ENCODE measurements at places on chromosomes 7 and 10.

GRCh38 chr7:143286522-143286890 is 1.6 kb upstream of the CASP2 start:
- DNase-seq: no peak

DNA sequence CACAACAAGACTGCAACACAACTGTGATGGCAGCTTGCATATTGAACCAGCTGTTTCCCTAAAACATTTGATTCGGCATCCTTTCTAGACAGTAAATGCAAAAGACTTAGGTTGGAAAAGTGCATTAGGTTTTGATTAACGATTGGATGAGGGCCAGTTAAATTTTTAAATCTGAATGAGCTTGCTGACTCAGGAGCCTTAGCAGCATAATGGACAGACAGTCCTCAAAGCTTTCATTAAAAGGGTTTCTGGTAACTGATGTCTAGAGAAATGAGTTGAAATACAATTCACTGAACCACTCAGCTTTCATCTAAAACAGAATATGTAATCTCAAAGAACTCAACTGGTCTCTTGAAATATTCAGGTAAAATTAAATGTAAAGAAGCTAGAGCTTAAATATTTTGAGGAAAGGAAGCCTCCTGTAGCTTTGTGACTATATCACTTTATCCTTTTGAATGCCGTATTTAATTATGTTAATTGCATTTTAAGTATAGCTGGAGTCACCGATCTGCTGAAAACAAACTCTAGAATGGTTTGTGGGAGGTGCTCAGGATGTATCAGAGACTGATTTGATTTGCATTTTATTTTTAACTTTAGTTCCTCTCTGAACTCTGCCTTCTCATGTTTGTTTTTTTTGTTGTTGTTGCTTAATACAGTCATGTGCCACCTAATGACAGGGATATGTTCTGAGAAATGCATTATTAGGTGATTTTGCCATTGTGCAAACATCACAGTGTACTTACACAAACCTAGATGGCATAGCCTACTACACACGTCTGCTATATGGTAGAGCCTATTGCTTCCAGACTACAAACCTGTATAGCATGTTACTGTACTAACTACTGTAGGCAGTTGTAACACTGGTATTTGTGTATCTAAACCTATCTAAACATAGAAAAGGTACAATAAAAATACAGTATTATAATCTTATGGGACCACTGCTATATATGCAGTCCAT is 29.2 kb upstream of the ATRNL1 start:
- DNase-seq: no peak

DNA sequence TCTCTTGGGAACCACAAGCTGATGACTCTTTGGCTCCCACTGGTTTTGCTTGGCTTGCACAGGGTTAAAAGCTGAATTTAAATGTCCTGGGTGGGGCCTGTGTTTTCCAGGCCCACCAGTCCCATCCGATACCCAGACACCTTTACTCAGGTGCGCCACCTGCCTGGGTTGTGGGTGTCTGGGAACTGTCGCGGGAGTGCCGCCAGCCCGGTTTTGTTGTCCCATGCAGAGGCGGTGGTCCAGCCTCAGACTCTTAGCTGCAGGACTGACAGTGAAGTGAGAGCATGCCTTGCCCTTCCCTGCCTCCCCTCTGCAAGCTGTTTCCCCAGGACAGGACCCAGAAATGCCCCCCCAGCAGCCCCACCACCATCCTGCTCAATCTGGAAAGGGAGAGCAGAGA is 255.6 kb upstream of the ZNF32 start:
- DNase-seq: no peak

GRCh38 chr7:46288861-46289260 is 367.8 kb upstream of the IGFBP3 start:
- DNase-seq: no peak

DNA sequence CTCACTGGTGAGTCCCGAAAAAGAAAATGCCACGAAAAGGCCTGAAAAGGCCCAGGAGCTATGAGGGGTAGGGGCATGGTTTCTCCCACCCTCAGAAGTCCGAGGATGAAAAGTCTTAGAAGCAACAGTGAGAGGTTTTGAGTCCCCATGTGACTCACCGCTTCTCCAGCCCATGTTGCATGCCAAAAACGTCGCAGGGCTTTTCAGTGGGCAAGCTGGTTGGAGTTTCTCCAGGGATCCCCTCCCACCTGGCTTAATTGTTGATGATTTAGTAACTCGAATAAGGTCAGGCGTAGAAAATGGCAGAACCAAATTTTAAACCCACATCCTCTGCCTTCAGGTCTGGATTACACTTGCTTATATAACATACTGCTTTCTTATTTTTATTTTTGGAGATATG is 96.3 kb upstream of the ARMC3 start:
- DNase-seq: no peak

DNA sequence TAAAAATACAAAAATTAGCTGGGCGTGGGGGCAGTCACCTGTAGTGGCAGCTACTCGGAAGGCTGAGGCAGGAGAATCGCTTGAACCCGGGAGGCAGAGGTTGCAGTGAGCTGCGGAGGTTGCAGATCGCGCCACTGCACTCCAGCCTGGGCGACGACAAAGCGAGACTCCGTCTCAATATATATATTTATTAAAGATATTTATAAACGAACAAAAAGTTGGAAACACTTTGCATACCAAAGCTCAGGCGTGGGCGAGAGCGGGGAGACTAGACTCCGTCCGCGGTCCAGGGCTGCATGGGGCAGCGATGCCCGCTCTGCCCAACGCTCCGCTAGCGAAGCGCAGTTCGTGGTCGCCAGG is 7.9 kb upstream of the CRYGN start:
- no peak for DNase-seq

DNA sequence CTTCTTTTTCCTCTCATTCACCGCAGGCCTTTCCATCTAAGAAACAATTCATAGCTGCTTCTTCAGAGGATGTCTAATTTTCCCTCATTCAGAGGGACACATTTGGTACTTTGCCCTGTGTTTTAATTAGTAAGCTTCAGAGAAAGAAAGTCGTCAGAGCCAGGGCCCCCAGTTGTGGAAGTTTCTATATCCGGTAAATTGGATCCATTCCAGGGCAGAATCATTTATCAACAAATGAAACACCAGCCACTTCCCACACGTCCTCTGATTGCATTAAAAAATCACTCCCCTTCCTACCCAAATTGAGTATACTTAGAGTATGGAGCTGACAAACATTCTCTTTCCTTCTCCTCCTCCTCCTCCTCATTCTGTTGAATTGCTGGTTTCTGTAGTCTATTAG is 205.8 kb upstream of the HDAC9 start:
- DNase-seq: no peak

DNA sequence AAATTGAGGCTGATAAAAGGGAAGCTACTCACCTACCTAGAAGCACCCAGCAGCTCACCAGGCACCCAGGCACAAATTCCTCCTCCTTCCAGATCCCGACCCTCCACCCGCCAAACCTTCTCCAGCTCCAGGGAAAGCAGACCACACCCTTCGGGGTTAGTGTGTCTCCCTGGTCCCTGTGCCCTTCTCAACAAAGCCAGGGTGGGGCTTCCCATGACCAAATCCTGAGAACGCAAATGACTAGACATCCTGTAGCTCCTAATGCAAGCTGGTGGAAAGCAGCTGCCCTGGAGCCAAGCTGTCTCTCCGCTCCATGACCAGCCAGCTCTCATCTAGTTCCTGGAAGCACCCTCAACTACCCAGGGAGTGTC is 4.4 kb downstream of the TBX20 start:
- no peak for DNase-seq

DNA sequence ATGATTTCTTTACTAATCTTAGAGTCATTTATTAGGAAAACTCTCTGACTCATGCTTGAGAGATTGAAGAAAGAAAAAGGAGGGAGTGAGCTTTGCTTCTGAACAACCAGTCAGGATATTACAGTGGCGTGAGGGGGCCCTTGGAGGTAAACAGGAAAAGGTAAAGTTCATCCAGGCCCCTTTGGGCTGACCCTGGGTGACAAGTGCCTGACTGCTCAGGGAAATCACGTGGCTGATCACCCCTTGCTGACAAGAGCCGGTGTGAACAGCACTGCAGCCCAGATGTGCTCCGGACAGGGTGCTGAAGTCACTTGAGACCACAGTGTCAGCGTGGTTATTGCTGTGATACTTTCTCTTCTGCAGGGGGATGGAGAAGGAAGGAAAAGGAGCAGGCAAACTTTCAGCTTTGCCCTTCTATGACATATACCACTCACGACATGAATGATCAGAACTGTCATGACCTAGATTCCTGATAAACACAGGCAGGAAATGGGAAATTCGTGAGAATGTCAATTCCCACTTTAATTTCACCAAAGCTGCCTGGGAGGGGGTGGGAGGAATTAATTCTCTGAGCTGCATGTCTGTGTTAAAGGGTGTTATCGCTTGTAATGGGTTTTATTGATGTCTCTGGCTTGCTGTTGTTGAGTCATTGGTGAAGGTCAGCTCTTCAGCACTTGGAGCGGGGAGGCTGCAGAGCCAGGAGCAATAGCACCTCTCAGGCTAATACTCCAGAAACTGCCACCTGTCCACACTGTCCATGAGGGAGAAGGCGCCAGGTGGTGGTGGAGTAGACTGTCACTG is 139.8 kb upstream of the AOAH start:
- DNase-seq: no peak

DNA sequence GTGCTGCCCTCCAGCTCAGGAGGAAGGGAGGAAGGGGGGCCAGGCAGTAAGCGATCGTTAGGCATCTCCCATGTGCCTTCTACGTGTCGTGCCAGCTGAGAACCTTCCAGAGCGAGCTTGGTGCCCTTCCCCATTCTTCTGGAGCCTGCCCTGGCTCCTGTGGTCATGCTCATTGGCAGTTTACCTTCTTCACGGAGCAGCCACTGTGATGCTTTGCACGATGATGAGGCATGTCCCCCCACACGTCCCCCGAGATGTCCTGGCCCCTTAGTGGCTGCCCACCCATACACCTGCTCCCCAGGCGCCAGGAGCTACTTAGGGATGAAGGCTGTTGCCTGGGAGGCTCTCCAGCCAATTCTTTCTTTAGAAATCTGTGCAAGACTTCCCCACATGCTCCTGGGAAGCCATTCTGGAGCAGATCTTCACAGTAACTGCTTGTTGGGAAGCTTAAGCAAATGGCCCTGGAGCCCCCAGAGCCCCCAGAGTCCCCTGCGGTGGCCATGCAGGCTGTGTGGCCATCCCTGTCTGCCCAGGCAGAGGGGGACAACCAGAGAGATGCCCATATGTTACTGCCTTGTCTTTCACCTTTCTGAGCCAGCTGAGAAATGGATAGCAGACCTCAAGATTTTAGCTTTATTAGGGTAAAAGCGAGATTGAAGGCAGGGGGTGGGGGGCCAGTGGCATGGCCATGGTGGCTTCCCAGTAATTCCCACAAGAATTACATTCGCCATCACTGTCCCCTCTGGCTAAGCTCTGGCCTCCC is 199.0 kb downstream of the EBF3 start:
- no peak for DNase-seq

DNA sequence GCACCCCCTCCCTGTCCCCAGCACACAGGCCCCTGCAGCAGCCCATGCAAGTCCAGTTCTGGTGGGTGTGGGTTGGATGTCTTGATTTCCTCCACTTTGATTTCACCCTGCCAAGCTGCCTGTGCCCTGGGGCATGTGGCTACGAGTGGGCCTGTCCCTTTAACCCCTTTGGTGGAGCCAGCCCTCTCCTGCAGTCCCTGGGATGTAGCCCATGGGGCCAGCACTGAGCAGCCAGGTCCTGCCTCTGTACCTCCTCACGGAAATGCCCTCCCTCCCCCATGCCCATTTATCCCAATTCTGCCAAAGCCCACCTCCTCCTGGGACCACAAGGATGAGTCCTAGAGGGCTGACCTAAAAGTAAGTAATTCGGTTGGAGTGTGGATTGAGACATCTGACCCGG is 11.9 kb downstream of the COL13A1 start:
- DNase-seq: no peak

DNA sequence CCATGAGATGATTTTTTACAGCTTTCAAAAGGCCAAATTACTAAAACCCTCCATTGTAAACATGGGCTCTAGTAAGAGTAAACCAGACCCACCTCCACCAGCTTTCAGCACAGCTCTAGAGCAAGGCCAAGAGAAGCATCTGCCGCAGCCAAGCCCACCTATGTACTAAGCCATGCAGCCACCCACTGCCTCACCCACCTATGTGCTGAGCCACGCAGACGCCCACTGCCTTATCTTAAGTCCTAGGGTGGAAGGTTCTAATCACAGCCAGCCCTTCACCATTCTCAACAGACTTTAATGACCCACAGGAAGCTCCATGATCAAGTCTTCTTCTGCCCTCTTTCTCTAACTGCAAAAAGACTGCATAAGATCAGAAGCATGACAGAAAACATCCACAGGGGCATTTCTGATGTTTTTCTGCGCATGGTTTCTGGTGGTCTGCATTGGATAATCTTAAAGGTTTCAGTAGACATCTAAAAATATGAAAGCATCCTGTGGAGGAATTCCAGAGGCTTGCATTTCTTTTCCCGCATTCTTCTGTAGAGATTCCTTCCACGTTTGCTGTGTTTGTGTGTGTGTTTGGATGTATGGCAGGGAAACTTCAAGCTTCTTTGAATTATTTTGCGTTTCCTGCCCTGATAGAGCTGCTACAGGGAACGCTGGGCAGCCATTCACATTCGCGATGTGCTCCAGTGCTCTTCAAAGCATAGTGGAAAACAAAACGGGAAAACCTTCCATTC is 286.1 kb upstream of the KLF6 start:
- DNase-seq: no peak

DNA sequence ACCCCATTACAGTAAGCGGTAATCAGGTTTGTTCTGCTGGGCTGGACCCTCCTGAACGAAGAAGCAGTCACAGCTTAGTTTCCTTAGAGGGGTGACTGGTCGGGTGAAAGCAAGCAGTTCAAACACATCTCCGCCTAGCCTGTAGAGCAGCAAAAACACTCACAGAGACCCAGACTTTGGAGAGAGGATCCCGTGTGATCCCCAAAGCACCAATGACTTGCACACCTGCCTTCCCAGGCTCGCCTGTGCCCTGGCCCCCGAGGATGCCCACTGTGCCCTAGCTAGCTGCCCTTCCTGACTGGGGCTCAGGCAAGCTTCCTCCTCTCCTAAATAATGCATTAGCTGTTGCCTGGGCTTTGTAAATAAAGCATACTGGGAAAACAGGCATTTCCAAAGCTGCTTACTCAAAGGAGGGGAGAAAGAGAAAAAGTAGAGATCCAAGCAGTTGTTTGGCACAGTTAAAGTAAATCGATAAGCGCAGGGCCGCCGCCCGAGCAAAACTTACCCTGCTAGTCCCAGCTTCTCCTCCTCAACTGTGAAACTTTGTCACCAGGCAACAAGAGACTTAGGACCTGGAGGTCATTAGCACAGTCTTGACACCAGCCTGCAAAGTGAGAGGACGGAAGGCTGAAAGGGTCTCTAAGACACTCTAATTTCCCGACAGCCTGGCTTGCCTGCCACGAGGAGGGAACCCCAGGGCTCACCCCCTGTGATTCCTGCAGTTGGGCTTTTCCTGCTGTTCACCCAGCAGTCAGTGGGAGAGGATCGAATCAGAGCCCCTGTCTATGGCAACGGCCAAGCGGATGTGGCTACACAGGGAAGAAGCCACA is 4.8 kb downstream of the LRRC18 start:
- DNase-seq: peak; percentile 15

- no peak for DNase-seq
These were observed 9.5 kb upstream of the RBM20 start for GRCh38 chr10:110634527-110635209.

GRCh38 chr10:49587981-49588380 is 22.1 kb upstream of the SLC18A3 start:
- no peak for DNase-seq

Data from neural progenitor cell (in vitro differentiated cells).